ENCODE measurements at places on chromosomes 12 and 14.
A peak's percentile ranks its signal among the peaks of the same experiment; 100 is the strongest.

DNA sequence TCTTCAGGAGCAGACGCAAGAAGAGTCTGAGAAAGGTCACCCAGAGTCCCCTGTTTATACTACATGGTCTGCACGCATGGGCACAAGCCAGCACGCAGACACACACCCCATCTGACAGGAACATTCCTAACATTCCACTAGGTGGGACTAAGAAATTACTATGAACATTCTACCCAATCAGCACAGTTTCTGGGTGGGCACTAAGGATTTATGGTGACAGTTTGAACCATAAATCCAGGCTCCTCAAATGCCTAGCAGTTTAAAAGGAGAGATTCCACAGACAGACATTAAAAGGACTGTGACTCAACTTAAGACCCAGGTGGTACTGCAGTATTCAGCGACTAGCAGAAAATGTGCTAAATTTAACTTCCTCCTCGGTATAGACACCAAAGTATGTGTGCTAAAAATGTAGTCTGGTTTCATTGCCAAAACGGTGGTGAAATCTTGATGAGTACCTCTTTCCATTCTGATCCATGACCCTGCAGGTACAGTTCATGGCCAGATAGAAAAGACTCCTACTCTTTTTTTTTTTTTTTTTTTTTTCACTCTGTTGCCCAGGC lies 16.2 kb downstream of the ABHD4 start:
- DNase-seq, result peak; percentile 98

- no peak for DNase-seq
Measured at GRCh38 chr14:79134361-79134760, 964.2 kb downstream of the NRXN3 start.

DNA sequence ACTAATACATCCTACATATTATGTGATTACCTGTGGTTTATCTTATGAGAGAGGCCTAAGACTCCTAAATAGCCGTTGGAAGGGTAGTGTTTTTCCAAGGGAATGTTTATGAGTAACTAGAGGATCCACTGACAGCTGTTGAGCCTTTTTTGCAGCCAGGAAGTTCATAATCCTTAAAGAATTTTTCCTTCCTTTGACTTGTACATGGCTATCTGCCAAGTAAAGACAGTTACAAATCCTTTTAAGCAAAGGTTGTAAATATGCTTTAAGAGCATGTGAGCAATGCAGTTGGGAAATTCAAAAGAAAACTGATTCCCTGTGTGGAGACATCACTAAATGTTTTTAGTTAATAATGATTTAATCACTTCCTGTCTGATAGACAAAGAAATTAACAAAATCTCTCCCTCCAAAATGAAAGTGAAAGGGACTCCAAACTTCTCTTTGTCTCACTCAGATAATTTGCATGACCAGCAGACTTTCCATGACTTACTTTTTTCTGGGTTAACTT lies 333.8 kb downstream of the PDZRN4 start:
- DNase-seq, result peak; percentile 88

DNA sequence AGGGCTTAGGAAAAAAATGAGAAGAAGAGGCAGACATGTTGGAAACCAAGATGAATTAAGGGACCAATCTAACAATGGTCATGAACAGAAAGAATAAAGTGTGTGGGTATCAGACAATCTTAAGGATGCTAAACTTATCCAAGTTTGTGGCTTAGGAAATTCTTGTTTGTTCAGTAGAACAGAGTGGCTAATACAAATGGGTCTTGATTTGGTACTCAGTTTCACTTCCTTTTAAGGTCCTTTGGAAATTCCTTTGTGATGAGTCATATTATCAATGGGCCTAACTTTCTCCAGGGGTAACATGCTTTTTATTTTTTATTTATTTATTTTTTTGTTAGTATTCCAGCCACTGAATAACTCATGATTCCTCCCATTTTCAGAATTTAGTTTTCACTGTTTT lies 1154.7 kb upstream of the FLRT2 start:
- peak; percentile 60 for DNase-seq

DNA sequence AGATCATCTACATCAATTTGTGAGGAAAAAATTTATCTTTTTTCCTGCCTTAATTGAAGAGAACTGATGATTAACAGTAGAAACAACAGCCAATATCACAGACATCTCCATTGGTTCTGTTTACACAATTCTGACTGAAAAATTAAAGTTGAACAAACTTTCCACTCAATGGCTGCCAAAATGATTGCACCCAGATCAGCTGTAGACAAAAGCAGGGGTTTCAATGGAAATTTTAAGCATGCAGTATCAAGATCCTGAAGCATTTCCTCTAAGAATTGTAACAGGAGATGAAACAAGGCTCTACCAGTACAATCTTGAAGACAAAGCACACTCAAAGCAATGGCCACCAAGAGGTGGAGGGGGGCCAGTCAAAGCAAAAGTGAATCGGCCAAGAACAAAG lies 231.6 kb upstream of the KRR1 start:
- DNase-seq, result no peak

DNA sequence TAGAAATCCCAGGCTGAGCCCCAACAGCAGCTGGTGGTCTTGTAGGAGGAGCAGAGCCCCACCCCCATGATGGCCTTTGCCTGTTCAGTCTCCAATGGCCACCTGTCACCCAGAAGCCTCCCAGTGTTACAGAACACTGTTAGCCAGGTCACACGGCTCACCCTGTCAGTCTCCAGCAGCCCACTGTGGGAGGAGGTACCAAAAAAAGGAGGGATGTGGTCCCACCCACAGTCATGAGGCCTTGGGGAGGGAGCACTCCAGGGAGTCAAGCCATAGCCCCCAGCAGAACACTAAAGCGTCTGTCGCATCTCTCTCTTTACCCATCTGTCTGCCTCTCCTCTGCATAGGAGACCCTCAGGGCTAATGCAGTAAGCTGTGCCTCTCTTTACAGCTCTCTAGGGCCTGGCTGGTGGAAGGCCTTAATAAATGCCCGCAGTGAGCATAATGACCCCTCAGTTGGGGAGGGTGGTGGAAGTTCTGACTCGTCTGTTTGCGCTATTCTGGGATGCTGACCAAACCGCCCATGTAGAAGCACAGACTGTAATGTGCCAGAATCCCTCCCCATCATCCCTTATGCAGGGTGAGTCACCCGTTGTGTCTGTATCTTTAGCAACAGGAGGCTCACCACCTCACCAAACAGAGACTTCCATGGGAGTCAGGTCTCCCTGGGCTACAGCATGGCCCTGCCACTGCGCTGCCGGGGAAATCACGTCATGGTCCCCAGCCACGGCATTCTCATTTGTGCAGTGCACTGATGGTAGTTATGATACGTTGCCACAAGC lies 14.6 kb downstream of the C14orf132 start:
- DNase-seq, result peak; percentile 92

DNA sequence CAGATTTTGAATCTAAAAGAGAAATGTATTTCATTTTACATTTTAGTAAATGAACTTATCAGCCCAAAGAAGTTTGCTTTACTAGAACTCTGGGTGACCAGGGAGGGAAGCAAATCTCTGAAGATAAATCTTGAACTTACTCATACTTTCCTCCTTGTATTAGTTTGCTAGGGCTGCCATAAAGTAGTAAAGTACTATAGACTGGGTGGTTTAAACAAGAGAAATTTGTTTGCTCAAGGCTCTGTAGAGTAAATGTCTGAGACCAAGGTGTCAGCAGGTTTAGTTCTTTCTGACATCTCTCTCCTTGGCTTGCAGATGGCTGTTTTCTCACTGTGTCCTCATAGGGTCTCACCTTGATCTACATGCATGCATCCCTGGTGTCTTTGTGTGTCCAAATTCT lies 926.0 kb downstream of the DIO2 start:
- no peak for DNase-seq

DNA sequence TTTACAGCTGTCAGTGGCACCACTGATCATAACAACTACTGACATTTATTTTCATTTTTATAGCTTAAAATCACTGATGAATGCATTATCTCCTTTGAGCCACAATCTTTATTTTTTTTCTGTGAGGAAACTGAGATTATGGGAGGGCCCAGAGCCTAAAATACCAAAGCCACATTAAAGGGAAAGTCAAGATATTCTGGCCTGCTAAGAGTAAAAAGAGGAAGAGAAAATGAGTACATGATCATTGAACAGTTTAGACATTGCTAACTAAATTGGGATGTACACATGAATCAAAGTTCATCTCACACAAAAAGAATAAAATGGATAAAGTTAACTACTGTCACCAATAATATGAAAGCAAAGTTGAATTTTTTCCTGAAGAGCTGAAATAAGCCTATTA lies 170.5 kb upstream of the GARIN2 start:
- no peak for DNase-seq

DNA sequence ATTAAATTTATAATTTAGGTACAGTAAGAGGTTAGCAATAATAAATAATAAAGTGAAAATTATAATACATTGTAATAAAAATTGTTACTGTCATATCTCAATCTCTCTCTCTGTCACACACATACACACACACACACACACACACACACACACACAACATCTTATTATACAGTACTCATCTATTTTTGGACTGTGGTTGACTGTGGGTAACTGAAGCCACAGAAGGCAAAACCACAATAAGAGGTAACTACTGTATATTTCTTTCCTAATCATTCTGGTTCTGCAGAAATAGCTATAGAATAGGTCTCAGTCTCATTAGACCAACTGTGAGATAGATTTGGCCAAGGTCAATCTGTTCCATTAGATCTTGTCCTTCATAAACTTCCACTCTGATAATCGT lies 33.1 kb upstream of the PTPRO start:
- no peak for DNase-seq

GRCh38 chr14:87264272-87264785 lies 728.7 kb downstream of the GALC start:
- no peak for DNase-seq

GRCh38 chr12:102302553-102302952 lies 104.9 kb upstream of the PMCH start:
- peak; percentile 9 for DNase-seq

DNA sequence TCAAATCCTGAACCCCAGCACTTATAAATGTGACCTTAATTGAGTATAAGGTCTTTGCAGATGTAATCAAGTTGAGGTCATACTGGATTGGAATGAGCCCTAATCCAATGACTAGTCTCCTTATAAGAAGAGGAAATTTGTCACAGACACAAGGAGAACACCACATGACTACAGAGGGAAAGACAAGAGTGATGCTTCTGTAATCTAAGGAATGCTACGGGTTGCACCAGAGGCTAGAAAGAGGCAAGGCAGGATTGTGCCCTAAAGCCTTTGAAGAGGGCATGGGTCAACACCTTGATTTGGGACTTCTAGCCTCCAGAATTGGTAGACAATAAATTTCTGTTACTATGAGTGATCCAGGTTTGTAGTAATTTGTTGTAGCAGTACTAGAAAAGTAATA lies 135.0 kb downstream of the FOXG1 start:
- DNase-seq, result no peak

- no peak for DNase-seq
Measured at GRCh38 chr14:39240769-39241168, 7.1 kb downstream of the MIA2 start.

- DNase-seq, result peak; percentile 57
Measured at GRCh38 chr12:80763874-80764273, 47.2 kb downstream of the MYF5 start.

DNA sequence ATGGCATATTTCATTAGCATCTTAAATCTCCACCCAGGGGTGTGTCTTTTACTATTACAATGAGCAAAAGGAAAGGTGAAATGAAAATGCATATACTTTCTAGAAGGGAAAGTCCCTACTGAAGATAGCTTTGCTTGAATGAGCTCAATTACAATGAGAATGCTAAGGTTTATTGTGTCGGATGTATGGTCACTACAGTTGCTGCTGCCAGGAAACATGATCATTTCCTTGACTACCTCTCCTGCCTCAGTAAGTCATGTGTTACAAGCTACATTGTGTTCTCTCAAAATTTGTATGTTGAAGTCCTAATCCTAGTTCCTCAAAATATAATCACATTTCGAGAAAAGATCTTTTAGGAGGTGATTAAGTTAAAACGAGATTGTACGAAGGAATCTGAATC lies 322.2 kb downstream of the MDGA2 start:
- no peak for DNase-seq

- no peak for DNase-seq
Measured at GRCh38 chr14:35409595-35409994, 5.0 kb upstream of the NFKBIA start.

GRCh38 chr14:32661216-32661615 lies 277.5 kb upstream of the NPAS3 start:
- DNase-seq, result no peak

GRCh38 chr12:110176745-110177144 lies 52.6 kb downstream of the IFT81 start:
- peak; percentile 58 for DNase-seq

DNA sequence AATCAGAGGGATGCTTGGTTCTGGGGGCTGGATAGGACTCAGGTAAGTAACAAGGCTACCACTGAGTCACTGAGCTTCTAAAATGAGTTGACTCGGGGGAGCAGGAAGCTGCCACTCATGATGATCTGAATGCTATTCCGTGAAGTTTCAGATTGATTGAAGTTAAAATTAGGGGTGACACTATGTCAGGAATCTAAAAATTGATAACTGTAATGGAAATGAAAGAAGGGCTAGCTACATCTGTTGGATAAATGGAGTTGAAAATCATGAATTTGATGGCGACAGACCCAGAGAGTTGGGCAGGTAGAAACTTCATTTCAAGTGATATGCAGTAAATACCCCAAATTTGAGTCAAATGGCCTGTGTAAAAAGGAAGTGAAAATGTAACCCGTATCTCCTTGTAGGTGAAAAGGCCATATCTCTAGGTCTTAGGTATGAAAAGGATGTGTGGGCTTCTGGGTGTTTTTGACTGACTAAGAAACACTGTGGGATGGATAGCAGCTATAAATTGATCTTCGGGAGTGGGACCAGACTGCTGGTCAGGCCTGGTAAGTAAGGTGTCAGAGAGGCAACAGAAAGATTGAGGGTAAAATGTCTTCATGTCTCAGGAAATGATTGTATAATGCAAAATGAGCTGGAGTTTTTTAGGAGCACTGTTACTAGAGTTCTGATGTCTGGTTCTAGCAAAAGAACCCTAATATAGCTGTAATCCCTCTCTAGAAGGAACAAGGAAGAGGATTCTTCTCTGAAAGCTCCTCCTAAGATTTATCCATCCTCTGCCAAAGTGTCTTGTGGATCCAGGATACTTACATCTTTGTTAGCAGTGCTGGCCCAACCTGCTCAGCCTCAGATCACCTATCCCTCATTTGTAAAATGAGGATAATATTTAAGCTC lies 57.3 kb downstream of the DAD1 start:
- DNase-seq, result no peak

GRCh38 chr12:33724867-33725266 lies 285.2 kb upstream of the SYT10 start:
- no peak for DNase-seq

Data from fibroblast of skin of back (primary cell).